ENCODE measurements at places on chromosomes 5 and 9.

GRCh38 chr5:86008293-86008692 lies 609.4 kb upstream of the COX7C start:
- no peak for DNase-seq

GRCh38 chr5:104347119-104347708 lies 784.6 kb upstream of the NUDT12 start:
- DNase-seq: no peak

GRCh38 chr5:146425023-146425422 lies 22.1 kb upstream of the TCERG1 start:
- DNase-seq: no peak

DNA sequence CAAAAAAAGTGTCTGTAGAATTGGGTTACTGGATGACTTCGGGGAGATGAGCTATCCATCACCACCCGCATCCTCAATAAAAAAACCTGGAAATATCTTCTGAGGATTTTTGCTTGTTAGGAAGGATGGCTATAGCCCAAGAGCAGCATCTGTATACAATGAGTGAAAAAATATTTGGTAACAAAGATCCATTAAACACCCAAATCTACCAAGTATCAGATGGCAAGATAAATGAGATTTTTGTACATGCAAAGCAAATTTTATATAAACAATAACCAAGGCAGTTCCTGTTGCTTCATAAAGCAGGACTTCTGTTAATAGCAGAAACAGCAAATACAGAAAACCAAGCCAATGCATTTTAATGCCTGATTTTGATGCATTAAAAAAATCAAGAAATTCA lies 166.6 kb downstream of the SLC28A3 start:
- DNase-seq: no peak

- no peak for DNase-seq
These were observed 41.0 kb downstream of the FAT2 start for GRCh38 chr5:151550146-151550545.

DNA sequence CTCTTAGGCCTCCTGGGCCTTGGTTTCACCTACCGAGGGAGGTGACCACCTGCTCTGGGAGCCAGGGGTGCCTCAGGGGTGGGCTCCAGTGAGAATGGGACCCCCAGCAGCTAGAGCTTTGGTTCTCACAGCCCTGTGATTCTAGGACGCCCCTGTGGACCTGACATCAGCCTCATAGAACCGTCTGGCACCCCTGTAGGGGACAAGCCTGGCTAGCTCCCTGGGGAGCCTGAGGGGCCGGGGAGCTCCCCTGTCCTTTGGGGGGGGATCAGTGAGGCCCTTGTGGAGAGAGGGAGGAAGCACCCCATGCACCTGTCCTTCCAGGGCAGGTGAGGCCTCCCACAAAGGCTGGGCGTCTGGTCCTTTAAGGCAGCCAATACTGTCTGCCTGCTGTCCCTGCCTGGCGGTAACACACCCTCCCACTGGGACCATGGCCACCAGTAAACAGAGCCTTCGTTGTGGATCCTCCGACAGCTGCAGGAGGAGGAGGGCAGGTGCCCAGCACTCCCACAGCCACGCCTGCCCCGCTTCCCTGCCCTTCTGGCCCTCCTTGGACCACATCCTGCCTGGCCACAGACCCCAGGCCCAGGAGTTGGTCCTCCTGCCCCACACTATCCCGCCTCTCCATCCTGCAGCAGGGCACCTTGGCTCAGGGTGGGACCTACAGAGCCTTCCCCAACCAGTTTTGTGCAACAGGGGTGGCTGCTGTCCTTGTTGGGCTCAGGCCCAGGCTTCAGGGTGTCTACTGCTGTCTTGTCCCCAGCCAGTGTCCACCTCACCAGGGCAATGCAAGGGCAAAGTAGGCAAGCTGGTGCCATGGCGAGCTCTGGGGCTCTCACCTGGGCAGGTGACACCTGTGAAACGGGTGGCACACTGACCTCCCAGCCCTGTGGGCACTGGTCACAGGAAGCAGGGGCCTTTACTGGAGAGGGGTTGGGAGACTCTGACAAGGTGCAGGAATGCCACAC lies 3.0 kb upstream of the TUBB4B start:
- no peak for DNase-seq

DNA sequence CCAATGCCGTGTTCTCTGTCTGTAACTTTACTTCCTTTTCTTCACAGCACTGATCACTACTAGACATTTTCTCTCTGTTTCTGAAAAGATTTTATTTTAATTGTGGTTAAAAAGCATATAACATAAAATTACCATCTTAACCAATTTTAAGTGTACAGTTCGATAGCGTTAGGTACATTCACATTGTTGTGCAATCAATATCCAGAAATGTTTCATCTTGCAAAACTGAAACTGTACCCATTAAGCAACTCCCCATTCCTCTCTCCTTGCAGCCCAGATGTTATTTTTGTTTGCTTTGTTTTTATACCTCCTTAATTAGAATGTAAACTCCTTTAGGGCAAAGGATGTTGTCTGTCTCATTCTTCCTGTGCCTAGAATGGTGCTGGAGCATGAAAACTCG lies 47.5 kb downstream of the COL27A1 start:
- DNase-seq: no peak

DNA sequence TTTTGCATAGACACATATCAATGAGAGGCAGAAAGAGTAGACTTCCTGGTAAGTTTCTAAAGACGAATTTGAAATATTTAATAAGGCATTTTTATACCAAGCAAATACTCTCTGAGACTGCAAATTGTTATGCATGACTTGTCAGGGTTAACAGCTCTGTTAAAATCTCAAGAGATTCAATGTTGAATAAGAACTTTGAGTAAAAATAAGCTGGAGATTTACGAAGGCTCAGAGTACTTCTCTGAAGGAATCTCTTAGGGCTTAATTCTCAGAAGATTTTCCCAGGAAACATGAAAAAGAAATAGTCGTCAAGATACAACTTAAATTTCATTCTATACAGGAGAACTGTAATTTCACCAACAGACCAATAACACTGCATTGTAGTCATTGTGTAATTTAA lies 259.4 kb downstream of the CDH18 start:
- no peak for DNase-seq

- no peak for DNase-seq
These were observed 20.5 kb upstream of the VPS13A start for GRCh38 chr9:77156646-77157371.

- DNase-seq: no peak
These were observed 57.5 kb upstream of the FCN1 start for GRCh38 chr9:134975253-134975652.

DNA sequence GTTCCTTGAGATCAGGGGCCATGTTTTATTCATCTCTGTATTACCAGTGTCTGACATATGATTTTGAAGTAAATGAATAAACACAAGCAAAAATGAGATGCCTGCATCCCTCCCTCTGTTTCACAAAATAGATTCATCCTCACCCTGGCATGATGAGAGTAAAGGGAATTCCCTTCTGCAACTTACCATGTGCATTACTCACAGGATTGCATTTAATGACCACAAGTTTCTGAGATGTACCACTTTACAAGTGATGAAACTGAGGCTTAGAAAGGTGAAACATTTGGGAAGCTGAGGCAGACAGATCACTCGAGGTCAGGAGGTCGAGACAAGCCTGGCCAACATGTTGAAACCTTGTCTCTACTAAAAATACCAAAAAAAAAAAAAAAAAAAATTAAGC lies 74.2 kb upstream of the TNFSF8 start:
- no peak for DNase-seq

GRCh38 chr9:87675906-87676515 lies 49.9 kb upstream of the CTSL start:
- DNase-seq: no peak

GRCh38 chr5:109451146-109451545 lies 41.4 kb upstream of the PJA2 start:
- DNase-seq: no peak

DNA sequence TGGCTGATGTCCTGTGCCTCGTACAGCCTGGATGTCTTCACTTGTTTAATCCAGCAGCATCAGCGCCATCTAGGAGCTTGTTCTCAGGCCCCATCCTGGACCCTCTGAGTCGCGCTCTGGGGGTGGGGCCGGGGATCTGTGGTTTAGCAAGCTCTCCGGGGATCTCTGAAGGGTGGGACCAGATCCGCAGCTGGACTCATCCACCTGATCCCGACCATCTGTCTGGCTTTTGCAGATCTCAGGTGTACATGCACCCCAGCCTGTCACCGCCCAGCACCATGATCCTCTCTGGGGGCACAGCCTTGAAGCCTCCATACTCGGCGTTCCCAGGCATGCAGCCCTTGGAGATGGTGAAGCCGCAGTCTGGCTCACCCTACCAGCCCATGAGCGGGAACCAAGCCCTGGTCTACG lies 15.1 kb upstream of the POMT1 start:
- DNase-seq: no peak

DNA sequence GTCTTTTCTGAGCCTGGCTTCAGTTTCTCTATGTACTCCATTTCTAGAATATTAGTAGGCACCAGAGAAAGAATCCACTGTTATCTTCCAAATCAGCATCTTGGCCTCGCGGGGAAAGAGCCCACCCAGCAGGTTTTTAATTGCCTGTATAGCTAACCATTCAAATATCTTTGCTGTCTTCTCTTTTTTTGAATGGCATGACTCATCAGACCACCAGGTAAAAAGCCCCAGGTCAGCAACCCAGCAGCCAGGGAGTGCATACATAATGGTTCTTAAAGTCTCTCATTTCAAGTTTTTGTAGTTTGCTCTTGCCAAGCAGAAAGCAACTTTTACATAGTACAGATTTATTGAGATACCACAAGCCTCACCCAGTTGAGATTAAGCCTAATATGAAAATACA lies 50.7 kb downstream of the TMEM167A start:
- DNase-seq: no peak

GRCh38 chr5:173703466-173703865 lies 87.0 kb upstream of the BOD1 start:
- no peak for DNase-seq

- no peak for DNase-seq
These were observed 199.7 kb downstream of the ROR2 start for GRCh38 chr9:91750343-91750742.

DNA sequence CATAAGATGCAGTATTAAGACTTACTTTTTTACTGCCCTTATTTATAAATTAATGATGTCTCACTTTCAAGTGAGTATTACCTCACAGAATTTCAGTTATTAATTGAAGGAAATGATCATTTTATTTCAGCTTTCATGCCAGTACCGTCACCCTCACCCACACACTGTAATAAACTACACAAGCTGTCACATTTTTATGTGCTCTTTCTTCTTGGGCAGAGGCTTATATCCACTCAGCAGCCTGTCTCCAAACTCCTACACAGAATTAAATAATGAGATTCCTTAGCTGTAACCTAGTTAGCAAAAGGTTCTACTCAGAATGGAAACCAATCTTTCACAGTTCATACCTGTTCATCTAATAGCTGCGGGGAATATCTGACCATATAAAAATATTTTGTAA lies 1915.8 kb upstream of the CDH6 start:
- no peak for DNase-seq

- no peak for DNase-seq
These were observed 16.5 kb upstream of the PRSS3 start for GRCh38 chr9:33778700-33779351.

DNA sequence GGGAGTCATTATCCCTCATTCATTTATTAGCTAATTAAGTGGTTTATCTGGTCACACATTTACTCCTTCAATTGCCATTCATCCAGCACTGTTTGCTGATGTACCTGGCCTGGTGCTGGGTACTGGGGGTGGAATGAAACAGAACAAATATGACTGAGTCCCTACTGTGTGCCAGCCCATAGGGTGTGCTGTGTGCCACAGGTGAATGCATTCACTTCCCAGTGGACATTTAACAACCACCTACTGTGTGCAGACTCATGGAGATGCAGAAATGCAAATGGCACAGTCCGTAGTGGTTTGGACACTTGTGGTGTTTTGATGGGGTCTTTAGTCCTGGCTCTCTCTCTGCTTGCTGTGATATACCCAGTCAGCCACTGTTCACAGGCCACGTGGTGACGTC lies 10.5 kb downstream of the NEK6 start:
- DNase-seq: no peak
